IPS-NIHi11 (cell line): ENCODE measurements at places on chromosomes 13 and 19.

DNA sequence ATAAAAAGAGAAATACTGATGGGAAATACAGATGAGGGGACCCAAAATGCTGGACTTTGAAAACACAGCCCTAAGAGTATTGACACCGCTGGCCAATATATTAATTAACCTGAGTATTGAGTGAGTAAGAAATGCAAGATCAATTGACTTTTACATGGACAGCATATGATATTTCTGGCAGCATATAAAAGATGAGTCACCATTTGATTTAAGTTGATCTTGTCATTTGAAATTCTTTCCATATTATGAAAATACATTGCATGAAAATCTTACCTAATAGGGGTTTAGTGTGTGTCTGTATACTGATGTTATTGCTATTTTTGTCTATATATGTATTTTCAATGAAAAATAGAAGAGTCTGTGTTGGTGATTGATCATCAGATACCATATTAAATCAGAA lies 619.6 kb downstream of the KCTD12 start:
- DNase-seq, result no peak

DNA sequence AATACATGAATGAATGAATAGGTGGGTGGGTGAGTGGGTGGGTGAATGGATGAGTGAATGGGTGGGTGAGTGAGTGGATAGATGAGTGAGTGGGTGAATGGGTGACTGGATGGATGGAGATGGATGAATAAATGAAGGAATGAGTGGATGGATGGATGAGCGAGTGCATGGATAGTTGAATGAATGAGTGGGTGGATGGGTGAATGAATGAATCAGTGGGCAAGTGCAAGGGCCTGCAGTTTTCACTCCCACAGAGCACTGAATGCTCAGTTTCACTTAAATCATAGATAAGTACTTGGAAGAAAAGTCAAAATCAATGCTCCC lies 12.4 kb downstream of the GAS6 start:
- no peak for DNase-seq

GRCh38 chr19:38158730-38159129 lies 65.3 kb downstream of the DPF1 start:
- no peak for DNase-seq

GRCh38 chr13:51794964-51795363 lies 9.0 kb downstream of the DHRS12 start:
- no peak for DNase-seq

DNA sequence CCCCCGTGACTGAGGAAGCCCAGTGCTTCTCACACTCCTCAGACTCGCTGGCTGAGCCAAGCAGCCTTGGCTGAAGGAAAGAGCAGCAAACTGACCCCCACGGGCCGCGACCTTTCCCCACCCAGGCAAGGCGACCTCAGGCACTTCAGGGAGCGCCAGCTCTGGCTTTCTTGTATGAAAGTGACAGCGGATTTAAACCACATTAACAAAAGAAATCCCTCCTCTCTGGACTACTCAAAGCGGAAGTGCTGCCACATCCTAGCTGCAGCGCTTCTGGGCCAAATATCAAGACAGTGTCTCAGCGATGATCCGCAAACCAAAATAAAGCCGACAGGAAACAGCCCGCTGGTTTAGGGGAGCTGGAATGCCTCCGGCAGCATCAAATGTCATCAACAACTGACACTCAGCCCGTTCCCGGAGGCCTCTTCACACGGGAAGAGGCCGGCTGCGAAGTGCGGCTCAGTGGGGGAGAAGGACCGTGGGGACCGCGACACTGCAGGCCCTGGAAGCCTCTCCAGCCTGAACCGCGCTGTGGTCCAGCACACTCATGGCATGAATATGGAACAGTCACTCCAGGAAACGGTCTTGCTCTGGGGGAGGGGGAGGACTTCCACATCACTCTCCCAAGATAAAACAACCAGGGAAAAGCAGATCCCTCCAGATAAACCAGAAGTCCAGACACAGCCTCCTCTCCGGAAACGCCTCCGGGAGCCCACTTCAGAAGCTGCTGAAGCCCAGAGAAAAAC lies 1.4 kb downstream of the RASA3 start:
- no peak for DNase-seq

DNA sequence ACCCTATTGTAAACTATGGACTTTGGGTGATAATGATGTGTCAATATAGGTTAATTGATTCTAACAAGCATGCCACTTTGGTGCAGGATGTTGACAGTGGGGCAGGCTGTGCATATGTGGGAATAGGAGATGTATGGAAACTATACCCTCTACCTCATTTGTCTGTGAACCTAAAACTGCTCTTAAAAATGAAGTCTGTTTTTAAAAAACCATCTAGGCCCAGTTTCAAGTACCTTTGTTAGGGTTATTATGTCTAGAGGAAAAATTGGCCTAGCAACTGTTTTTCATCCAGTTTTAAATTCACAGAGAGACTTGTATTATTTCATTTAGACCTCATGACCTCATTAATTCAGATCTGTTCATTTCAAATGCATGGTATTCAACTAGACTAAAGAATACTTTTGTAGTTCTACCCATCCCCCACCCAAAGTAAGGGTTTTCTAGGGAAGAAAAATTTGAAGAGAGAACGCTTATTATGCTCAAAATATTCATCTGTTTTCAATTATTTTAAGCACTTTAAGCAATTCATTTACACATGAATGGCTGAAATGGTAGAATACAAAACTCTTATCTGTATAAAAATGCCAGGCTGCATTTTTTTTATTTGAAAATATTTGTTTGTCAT lies 1781.9 kb upstream of the MIR17HG start:
- DNase-seq, result no peak

DNA sequence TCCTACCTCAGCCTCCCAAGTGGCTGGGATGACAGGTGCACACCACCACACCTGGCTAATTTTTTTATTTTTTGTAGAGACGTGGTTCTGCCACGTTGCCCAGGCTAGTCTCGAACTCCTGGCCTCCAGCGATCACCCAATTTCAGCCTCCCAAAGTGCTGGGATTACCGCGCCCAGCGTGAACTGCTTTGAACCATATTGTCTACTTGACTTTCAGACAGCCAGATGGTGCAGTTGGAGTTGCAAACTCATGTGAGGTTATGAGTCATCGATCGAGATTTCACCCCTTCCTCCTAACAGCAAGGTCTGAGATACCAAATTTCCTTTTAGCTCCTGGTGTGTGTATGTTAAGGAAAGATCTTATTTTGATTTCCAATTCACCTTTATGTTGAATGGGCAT lies 2.7 kb downstream of the SLC27A1 start:
- no peak for DNase-seq

GRCh38 chr13:76656500-76656899 lies 229.7 kb downstream of the KCTD12 start:
- DNase-seq, result no peak

GRCh38 chr13:76214001-76214400 lies 577.9 kb downstream of the LMO7 start:
- DNase-seq, result no peak

- DNase-seq, result no peak
These were observed 12.7 kb upstream of the KBTBD6 start for GRCh38 chr13:41145136-41145908.

- no peak for DNase-seq
These were observed 1167.6 kb upstream of the ATXN8OS start for GRCh38 chr13:68940049-68940448.

- DNase-seq, result peak; percentile 66
These were observed 379 bp downstream of the LRP3 start for GRCh38 chr19:33194532-33194885.

GRCh38 chr13:52879950-52880741 lies 31.7 kb upstream of the PCDH8 start:
- DNase-seq, result peak; percentile 58

DNA sequence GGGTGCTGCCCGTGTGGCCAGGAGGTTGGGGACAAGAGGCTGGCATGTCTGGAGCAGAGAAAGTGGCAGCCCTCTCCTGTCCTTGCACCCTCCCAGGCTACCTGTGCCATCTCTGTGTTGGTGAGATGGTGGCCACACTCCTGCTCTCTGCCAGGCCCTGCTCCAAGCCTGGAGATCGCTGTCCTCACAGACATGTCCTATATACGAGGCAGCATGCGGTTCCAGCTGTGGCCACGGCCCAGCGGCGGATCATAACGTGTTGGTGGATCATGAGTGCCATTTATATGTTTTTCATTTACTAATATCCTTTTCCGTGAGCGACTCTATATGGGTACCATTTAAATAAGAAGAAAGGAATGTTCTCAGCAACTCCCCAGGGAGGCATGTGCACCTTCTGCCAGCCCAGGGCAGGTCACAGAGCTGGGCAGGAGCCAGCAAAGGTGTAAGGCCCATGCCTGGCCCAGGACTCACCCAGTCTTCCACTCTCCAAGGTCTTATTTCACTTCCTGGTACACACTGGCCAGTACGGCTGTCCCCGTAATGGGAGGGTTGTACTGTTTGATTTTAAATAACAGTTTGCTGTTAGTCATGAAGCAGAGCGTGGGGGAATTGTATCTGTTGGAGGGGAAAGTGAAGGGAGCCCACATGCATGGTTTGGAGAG lies 47.2 kb upstream of the LDLR start:
- DNase-seq, result peak; percentile 59
